ENCODE measurements at places on chromosomes 2 and 18.
A peak's percentile ranks its signal among the peaks of the same experiment; 100 is the strongest.

DNA sequence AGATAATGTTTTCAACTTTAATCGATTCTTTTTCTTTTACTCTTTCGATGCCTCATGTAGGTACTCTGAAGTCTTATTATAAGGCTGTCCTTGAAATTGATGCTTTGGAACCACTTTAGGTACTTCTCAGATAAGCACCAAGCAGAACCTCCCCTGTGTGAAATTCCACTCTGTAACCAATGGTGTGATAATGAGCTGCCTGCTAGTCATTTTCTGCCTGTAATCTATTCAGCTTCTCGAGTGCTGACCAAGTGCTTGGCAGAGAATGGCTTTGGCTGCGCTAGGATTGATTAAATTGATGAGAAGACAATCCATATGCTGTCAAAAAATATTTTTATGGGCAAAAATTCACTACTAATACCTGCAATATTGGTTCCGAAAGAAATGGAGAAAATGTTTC lies 132.1 kb upstream of the STON1 start:
- no peak for DNase-seq

DNA sequence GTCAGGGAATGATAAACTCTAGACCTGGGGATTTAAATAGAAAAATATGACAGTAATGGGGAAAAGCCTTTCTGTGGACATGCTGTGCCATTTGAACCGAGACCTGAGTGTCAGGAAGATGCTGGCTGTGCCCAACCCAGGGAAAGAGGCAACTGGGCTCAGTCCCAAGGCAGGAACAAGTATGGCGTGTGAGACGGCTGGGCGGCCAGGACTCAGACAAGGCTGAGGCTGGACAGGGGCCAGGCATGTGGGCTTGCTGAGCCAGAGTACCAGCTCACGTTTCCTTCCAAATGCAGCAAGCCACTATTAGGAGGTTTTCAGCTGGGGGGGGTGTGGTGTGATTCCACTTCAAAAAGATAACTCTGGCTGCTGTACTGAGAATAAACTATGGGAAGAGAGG lies 92.4 kb downstream of the INPP5D start:
- no peak for DNase-seq

DNA sequence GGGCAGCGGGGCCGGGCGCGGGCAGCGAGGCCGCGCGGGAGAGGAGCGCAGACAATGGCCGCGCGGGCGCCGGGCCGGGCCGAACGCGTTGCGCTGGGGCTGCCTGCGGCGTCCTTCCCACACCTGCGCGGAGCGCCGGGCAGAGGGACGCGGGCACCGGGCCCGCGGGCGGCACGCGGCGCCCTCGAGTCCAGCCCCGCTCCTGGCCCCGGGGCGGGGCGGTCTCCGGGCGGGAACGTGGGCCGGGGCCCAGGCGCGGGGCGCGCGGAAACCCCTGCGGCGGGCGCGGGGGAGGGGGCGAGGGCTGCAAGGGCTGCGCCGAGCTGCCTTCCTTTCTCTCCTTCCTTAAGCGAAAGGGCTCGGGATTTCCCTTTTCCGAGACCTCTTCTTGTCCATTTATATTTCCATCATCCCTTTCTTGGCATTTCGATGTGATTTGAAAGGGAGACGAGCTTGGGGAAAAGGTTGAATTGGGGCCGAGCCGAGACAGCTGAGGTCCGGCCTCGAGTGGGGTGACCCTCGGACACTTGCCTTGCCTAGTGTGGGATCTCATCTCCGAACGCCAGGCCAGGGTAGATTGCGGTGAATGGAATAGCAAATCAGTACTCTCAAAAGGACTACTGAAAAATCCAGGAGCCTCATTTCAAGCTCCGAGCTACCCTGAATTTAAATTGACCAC lies 676 bp downstream of the KLHL23 start:
- DNase-seq, result no peak

- no peak for DNase-seq
Observed at GRCh38 chr2:65403529-65403915, 28.9 kb downstream of the SPRED2 start.

DNA sequence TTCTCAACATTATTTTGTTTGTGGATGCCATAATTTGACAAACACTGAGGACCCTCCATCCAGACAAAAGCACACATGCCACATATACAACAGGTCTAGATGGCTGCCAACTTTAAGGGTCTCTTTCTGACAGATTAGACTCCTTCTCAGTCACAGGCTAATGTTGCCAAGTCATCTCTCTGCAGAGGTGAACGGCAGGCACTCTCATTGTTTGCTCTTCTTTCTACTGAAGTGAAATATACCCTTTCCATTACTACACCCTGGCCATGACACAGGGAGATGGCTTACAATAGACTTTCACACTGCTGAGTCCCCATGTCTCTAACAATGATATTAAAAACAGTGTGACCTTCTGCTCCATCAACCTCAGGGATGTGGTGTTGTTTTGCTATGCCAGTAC lies 47.5 kb upstream of the ZNF397 start:
- no peak for DNase-seq

GRCh38 chr2:19462256-19462645 lies 103.8 kb upstream of the OSR1 start:
- no peak for DNase-seq

DNA sequence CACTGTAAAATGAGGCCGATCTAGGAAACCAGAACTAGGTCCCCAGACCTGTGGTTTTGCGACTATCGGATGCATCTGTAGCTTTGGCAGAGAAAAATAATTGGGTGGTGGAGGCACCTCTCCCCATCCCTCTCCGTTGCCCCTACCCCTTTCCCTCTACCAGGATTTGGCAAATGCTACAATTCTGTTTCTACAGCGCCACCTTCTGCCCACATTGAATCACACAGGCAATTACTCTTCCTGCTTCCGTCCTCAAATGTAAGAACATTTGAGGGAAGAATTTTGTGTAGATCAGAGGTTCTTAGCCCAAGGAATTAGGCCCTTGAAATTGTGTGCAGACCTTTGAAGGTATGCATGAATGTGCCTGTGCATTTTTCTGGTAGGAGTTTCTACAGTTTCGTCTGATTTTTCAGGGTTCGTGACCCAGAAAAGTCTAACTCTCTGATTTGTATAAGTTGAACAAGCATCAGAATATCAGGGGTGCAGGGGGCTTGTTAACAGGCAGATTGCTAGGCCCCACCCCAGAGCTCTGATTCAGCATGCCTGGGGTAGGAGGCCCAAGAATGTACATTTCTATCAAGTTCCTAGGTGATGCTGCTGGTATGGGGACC lies 11.2 kb downstream of the ATP6V1B1 start:
- DNase-seq, result peak; percentile 51

DNA sequence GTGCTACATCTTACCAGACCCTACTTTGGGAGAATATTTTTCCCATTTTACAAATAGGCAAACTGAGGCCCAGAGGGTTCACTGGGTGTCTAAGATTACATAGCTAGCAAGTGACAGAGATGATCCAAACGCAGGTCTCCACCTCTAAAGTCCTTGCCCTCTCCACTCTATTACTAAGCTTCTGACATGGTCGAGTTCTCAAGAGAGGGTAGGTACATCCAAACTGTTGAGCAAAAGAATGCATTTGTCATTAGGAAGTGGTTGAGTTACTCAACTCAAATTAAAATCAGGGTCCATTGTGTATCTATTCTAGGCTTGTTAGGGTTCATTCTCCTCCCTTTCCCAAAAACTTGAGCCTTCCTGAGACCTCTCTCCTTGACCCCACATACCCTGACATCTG lies 680.6 kb upstream of the FANCL start:
- no peak for DNase-seq

- DNase-seq, result no peak
Observed at GRCh38 chr18:34115409-34116081, 109.2 kb downstream of the NOL4 start.

DNA sequence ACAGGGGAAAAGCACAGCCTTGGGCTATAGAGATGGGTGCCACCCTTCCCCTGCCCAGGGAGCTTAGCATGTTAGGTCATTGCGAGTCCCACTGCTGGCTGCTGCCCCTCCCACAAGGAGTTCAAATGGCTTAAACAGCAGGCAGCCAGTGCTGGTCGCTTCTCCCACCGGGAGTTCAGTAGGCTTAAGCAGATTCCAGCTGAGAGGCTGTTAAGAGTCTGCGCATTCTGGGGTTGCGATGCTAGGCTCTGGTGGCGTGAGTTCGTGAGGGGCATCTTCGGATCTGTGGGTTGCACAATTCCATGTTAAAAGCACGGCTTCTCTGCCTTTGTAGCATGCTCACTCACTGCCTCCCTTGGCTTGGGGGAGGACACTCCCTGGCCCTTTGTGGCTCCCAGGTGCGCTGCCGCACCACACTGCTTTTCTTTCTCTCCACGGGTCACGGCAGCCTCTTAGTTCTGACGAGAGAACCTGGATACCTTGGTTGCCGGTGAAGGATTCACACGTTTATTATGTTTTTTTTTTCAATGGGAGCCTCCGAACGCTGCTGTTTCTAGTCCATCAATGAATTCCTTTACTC lies 93.2 kb downstream of the UNC80 start:
- DNase-seq, result no peak

DNA sequence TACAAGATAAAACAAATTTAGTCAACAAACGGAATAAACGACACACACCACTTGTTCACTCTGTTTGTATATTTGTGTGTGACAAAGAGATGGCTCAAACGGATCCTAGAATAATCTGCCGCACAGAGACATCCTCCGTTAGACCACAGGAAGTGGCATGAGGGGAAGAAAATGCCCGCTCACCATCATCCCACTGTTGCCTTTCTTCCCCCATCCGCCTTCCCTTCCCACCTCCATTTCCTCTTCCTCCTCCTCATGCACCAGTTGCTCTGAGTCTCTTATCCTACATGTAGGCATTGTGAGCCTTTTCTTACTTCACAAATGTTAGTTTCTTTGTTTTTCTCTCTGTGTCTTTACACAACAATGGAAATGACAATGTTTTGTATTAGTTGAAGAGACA lies 228.5 kb upstream of the SMIM21 start:
- no peak for DNase-seq

DNA sequence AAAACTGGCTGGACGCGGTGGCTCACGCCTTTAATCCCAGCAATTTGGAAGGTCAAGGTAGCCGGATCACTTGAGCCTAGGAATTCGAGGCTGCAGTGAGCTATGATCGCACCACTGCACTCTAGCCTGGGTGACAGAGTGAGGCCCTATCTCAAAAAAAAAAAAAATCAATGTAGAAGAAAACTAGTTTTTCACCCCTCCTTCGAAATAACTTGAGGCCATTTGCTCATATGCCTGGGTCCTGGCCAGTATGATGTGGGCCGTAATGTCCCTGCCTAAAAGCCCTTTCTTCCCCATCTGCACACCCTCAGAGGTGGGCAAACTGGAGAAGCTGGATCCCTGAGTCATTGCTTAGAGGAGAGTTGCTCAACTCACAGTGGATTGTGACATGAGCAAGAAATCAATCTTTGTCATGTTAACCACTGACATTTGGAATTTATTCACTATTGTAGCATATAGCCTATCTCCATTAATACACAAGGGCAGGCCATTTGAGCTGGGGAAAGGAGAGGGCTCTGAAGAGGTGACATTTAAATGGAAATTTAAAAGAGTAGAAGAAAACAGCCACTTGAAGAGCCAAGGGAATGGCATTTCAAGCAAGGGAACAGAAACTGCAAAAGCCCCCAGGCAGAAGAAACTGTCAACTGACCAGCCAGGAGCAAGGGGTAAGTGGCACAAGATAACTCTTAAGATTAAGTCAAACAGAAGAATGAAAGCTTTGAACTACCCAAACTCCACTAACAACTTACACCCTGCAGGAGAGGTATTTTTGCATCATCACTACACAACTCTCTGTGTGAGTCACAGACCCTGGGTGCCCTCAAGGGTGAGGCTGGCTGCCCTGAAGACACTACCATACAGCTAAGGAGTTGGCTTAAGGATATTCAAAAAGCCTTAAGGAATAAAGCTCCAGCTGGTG lies 7.6 kb upstream of the METTL21A start:
- no peak for DNase-seq

DNA sequence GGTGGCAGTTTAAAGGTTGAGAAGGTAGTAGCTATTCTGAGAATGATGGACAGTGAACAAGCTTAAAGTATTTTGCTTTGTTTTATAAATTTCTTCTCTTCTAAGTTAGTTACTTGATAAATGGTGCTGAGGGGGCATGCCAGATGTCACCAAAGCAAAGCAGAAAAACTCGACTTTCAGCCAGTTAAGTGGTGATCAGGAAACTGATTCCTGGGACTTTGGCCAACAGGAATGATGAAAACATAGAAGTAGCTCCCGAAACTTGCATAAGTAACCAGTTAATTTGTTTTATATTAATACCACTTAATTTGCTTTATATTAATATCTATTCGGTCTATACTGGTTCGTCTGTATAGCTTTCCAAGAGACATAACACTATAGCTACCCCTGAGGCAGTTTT lies 82.6 kb downstream of the FANCL start:
- DNase-seq, result no peak
